ENCODE measurements at places on chromosomes 7 and 10. TPM values are rescaled to one million over a fixed set of nuclear protein-coding genes. Genes with fewer than 3 reads are reported as not detected.

- no peak overlapping the region for H3K27ac ChIP-seq
- H3K27me3 ChIP-seq: no peaks in the 10 kb centered on the region
- H3K4me1 ChIP-seq: no peaks in the 10 kb centered on the region
- no peak overlapping the region for H3K4me3 ChIP-seq
- H3K36me3 ChIP-seq: no peaks in the 10 kb centered on the region
- no peak for DNase-seq
Measured at GRCh38 chr7:10632712-10633111, 341.0 kb upstream of the PHF14 start.

Gene C10orf62
- total RNA-seq: not detected

GRCh38 chr7:104296900-104297299 lies 31.5 kb upstream of the LHFPL3 start:
- H3K27ac ChIP-seq: no peak overlapping the region
- no peaks in the 10 kb centered on the region for H3K27me3 ChIP-seq
- no peak overlapping the region for H3K4me3 ChIP-seq
- no peak for DNase-seq

- no peaks in the 10 kb centered on the region for H3K27me3 ChIP-seq
- H3K27ac ChIP-seq: no peak overlapping the region
- H3K4me1 ChIP-seq: no peaks in the 10 kb centered on the region
- no peak overlapping the region for H3K4me3 ChIP-seq
Measured at GRCh38 chr10:6247041-6247712, 44.4 kb downstream of the PFKFB3 start.

DNA sequence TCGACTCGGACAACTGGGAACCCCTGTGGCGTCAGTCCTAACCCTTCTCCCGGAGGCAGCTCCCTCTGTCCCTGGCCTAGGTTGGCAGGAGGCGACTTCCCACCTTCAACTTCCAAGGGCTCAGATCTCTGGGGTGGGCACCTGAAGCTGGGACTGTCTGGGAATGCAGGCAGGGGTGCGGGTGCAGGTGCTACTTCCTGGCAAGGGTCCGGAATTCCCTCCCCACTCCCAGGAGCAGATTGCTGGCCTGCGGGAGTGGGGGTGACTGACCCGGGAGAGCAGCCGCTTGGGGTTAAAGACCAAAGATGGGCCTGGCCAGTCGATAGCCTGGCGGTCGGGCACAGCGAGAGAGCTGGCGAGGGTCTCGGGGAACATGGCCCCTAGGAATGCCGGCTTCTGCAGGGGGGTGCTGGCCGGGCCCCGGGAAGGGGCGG lies 387 bp downstream of the EPHA1 start:
- no peak for DNase-seq
- H3K4me3 ChIP-seq: peak overlapping the region; percentile 31
- H3K4me1 ChIP-seq: peaks cover 10% of the 10 kb centered on the region
- peak overlapping the region; percentile 50 for H3K27ac ChIP-seq
- no peaks in the 10 kb centered on the region for H3K27me3 ChIP-seq

DNA sequence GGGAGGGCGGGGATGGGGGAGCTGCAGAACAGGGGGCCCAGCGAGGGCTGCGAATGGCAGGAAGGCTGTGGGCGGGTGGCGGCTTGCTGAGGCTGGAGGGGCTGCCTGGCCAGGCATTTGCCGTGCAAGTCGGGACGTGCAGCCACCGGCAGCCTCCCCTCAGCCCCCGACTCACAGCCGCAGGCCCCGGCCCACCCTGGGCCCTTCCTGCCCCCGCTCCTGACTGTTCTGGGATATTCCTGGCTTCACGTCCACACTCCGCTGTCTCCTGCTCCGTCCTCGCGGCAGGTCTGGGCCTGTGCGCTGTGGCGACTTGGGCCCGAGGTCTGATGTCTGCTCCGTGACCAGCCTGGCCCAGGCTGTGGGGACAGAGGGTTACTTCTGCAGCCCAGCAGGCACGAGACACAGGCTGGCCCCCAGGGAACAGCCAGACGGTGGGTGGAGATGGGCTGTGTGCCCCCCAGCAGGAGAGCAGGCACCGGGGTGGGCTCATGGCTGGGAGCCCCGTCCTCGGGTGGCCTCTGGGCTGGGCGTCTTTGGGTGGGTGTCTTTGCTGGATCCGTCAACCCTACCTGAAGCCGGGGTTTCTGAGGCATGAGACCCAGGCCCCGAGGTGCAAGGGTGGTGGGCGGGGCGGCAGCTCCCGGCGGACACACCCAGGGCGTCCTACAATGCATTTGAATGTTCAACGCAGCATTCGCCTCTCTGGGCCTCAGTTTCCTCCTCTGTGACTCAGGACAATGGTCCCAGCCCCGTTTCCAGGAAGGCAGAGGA lies 86.5 kb downstream of the FOXL3 start:
- no peaks in the 10 kb centered on the region for H3K36me3 ChIP-seq
- no peak overlapping the region for H3K27ac ChIP-seq
- peak; percentile 5 for DNase-seq

Gene PAX4
- 0.41 TPM for total RNA-seq

All from transverse colon (tissue), 4 donors.